NCI-H460 (cell line): ENCODE measurements at places on chromosomes 11 and 22.
A peak's percentile ranks its signal among the peaks of the same experiment; 100 is the strongest.

DNA sequence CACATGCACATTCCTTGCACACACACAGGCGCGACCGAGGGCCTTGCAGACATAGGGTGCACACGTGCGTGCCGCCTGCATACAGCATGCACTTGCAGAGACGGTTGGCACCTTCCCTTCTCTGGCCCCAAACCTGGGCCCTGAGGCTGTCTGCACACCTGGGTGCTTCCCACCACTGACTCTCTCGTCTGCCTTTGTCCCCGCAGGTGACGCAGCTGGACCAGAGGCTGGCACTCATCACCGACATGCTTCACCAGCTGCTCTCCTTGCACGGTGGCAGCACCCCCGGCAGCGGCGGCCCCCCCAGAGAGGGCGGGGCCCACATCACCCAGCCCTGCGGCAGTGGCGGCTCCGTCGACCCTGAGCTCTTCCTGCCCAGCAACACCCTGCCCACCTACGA lies 38.0 kb downstream of the CDKN1C start:
- no peak for DNase-seq

- DNase-seq, result no peak
Measured at GRCh38 chr11:10395166-10395897, 59.7 kb upstream of the AMPD3 start.

DNA sequence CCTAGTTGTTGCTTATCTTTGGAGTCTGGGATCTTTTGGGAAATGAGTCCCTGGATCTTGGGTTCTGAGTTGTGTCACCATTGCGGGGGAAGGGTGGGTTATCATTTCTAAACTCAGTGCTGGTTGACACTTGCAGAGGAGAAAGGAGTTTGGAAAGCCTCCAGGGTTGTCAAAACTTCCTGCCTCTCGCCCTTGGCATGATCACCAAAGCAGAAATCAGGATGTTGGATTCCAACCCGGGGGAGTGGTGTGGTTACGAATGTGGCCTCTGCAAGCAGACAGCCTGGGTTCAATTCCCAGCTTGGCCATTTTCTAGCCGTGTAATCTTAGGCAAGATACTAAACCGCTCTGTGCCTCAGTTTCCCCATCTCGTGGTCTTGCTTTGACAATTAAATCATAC lies 24.3 kb downstream of the CD6 start:
- DNase-seq, result no peak

GRCh38 chr11:121655537-121656327 lies 203.0 kb upstream of the SORL1-AS1 start:
- peak; percentile 60 for DNase-seq

DNA sequence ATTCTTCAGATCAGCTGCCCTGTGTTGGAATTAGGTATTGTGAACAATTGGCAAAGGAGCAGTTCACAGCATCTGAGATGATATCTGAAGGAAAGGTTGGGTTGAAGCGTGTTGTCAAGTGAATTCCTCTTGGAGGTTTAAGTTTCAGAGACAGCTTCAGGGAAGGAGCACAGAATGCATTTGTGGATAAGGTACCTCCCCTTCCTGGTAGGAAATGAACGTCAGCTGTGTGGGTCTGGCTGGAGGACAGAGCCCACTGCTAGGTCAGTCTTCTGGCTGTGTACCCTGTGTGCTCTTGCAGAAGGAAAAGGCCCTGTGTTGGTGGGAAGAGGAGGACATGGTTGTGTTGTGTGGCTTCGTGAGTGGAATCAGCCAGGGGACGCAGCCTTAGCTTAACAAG lies 88.1 kb upstream of the GAL start:
- no peak for DNase-seq

GRCh38 chr11:99565333-99565732 lies 544.6 kb downstream of the CNTN5 start:
- no peak for DNase-seq

DNA sequence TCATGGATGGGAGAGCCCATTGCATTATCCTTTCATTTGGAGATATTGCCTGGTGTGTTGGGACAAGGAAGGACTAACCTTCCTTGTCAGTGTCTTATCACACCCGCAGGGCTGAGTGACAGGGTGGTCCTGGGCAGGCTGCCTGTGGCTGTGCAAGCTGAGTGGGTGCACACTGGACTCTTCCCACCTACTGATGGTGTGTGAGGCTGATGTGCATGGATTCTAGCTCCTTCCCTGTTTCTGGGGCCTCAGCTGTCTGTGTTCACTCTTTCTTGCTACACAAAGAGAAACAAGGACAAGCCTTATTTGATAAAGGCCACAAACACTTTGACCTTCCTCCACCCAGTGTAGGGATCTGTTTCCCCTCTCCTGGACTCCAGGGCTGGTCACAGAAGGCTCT lies 22.0 kb downstream of the TBX1 start:
- DNase-seq, result no peak
